NCI-H1092 (cell line): ENCODE measurements at places on chromosomes 4 and X.

DNA sequence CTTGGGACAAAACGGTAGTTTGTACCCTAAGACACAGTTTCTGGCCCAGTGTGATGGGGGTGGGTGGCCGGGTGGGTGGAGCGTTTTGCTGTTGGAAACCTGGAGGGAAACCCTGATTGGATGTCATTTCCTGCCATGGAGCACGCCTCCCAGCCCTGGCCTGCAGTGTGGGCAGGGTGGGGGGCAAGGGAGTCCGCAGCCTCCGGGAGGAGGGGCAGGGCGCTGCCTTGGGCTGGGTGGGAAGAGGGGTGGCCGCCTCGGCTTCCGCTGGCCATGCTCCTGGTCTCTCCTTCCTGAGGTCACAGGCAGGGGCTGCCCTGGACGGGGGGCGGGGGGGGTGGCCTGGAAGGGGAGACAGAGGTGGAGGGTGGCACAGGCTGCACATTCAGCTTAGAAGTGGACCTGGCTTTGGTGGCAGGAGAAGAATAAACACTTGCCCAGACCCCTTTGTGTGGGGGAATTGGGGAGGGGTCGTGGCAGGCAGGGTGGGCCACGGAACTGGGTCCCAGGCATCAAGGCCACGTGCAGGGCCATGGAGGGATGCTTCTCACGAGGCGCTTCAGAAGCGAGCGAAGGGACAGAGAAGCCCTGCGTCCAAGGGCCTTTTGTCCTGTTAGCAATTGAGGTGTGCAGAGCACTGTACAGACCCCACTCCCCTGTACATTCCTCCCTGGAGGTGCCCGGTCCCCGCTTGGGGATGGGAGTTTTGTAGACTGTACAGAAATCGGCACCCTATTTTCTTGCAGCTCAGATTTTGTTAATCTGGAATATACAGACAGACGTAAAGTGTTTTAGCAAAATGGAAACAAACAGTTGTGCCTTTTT lies 6.2 kb downstream of the NAT8L start:
- no peak for DNase-seq

DNA sequence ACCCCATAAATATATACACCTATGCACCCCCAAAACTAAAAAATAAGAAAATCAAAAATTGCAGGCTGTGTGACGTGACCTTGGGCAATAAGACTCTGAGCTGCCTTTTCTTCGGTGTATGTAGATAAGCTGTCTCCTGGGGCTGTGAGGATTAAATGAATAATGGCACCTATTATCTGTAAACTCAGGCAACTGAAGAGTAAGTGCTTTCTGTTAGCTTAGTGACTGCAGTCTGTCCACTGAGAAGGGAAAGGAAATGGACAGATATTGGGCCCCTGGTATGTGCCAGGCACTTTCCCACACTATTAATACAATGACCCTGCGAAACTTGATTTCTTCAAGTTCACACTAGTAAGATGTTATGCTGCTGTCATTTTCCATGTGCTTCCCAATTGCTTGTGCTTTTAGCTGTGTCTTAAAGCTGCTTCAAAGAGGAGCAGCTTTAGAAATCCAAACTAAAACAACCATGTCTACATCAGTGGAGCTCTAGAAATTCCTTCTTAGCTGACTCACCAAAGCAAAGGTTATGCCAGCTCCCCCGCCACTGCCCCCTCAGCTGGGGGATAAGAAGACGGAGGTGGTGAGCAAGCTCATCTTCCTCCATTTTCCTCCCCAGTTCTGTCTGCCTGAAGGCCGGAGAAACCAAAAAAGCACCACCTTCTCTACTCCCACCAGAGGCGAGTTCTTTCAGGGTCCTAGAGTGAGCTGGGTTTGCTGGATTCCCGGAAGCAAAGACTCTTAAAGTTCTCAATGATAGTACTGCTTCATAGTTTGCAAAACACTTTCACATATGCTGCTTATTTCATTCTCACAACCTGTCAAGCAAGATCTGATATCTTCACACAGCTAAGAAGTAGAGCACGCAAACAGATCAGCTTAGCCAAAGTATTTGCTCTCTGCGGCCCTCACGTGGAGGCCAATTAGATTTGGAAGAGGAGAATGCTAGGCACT lies 8.8 kb upstream of the DGAT2L6 start:
- DNase-seq: no peak

GRCh38 chrX:50881028-50881427 lies 29.5 kb upstream of the BMP15 start:
- no peak for DNase-seq

DNA sequence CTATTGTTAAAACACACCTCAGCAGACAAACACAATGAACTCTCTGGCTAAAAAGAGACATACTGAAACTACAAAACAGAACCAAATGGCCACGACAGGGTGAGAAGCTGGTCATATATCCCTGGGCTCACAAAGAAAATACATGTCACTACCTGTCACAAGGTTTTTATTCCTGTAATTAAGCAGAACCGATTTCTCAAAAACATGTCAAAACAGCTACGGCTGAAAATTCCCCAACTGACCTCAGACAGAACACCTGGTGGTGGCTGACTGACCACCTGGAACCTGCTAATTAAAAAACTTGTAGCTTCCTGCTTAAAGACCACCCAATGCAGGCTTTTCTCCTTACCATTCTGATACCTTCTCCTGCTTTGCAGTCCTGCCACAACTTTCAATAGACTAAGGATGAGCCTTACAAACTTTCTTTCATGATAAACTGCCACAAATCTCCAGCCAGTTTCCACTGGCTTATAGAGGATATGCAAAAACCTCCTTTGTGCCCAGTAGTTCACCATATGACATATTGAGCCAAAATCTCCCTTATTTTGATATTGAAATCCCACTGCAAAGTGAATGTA lies 571.9 kb downstream of the SPOCK3 start:
- DNase-seq: no peak

DNA sequence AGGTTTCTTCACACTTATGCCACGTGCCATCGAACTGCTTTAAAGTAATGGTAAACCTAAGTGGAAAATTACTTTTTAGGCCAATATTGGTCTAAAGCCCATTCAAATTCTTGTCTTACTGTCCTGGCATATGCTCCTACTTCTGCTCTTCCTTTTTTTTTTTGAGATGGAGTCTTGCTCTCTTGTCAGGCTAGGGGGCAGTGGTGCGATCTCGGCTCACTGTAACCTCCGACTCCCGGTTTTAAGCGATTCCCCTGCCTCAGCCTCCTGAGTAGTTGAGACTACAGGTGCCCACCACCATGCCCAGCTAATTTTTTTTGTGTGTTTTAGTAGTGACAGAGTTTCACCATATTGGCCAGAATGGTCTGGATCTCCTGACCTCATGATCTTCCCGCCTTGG lies 129.0 kb upstream of the TECRL start:
- no peak for DNase-seq

DNA sequence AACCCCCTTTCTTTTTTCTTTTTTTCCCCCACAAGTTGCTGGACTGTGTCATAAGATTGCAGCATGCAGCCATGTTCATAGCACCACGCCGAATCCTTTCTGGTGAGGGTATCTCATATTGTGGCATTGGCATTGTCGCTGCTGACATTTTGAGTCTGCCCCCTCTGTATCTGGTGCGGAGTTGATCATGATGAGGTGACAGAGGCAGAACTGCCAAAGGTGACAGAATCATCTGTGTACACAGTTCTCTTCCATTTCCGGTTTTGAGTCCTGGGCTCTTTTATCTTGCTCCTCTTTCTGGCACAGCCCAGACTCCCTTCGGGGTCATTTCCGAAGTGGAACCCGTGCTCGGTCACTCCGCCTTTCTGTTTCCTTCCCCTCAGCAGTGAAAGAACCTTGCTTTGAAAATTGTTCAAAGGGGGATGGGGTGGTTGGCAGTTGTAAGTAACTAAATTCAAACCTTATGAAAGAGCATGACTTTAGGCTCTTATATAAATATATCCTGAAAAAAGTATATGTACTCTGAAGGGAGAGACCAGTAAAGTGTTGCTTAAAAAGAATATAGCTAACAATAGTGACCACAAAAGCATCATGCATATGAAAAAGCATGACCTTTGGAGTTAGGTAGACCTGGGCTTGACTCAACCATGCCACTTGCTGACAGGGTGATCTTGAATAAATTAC lies 55.0 kb upstream of the BMP2K start:
- DNase-seq: no peak

- DNase-seq: no peak
Measured at GRCh38 chr4:137067735-137068134, 464.6 kb downstream of the PCDH18 start.

DNA sequence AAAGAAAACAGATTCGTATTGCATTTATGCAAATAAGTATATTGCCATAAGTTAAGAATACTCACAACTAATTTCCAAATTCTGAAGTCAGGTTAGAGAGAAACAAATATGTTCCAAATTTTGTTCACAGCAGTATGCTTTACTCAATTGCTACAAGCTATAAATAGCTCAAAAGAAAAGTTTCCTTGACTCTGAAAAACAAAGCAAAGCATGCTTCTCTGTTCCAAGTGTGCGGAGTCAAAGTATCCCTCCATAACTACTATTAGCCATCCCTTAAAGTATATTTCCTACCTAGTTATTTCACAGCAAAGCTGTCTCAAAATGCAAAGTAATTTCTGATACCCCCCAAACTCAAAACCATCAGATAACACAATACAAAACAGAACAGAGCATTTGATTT lies 47.3 kb downstream of the MGST2 start:
- DNase-seq: no peak

DNA sequence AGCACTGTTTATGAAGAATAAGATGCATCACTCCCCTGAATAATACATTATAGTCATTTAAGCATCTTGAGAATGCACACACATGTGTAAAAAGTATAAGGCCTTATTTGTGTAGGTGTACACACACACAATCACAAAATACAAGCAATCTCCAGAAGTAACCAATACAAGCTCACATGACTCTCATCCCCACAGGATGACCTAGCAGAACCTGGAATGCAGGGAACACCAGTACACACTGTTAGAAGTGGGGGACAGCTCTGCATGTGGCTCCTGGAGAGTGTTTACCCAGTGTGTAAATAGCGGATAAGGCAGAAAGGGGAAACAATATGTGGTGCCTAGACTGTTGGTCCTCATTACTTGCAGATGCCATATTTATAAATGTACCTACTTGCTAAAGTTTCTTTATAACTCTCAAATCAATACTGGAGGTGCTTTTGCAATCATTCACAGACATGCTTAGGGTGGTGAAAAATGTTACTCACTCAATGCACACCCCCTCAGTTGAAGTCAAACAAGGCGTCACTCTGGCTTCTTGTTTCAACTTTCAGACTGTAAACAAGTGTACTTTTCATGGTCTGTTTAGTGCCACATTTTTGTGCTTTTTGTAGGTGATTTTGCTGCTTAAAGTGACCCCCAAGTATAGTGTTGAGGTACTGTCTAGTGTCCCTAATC lies 73.1 kb downstream of the MAGEB17 start:
- DNase-seq: no peak

DNA sequence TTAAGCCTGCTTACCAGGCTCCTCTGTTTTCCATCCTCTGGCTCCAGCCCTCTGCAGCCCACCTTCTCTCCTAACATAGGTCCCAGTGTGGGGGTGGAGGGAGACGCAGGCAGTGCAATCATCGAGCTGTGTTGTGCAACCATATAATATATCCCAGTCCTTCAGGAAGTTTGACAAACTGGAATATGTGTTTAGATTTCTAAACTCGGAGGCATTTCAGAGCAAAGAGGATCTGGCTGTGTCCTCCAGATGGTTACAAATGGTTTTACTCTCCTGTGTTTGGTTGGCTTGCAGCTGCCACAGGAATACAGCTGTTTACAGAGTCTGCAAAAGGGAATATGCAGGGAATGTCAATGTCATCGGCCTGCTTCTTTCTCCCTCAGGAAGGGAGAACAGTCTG lies 195.3 kb upstream of the LNX1 start:
- DNase-seq: no peak

DNA sequence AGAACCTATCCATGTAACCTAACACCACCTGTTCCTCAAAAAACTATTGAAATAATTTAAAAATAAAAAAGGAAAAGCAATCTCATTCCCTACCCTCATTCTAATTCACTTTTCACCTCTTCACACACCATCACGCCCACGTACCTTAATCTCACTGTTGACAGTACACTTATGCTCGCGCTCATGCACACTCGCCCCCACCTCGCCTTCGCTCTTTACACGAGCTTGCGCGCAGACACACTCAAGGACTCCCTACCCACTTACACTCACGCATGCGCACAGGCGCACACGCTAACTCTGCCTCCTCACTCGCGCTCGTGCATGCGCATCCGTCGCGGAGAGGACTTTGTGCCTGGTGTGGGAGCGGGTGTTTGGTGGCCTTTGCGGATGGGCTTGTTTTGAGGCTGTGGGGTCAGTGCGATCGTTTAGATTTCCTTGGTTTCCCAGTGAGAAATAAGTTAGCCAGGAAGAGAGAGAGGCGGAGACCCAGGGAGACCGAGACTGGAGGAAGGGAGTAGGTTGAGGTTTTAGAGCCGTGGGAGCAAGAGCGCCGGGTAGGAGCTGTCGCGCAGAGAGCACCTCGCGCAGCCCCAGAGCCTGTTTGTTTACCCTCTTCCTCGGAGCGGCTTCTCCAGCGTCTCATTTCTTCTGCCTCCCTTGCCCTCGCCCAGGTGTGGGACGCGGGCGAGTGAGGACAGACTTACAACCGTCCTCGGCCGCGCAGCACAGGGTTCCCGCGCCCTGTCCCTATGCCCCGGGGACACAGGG lies 8.1 kb upstream of the GSX2 start:
- DNase-seq: peak; percentile 69

DNA sequence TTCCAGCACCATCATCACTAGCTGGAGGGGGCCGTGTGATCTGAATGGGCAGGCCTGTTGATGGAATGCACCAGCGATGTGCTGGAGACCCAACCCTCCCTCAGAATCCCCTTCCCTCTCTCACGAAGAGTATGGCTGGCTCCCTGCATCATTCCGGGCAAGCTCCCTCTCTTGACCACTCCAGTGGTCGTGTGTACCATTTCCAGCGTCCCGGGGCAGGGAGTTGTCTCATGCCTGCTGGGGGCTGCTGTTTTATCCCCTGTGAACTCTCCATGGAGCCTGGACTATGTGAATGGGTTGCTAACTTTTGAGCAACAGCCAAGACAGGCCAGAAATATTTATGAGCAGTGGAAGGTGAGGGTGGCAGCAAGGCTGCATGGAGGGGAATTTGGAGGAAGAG lies 8.1 kb downstream of the CSAG1 start:
- DNase-seq: no peak

DNA sequence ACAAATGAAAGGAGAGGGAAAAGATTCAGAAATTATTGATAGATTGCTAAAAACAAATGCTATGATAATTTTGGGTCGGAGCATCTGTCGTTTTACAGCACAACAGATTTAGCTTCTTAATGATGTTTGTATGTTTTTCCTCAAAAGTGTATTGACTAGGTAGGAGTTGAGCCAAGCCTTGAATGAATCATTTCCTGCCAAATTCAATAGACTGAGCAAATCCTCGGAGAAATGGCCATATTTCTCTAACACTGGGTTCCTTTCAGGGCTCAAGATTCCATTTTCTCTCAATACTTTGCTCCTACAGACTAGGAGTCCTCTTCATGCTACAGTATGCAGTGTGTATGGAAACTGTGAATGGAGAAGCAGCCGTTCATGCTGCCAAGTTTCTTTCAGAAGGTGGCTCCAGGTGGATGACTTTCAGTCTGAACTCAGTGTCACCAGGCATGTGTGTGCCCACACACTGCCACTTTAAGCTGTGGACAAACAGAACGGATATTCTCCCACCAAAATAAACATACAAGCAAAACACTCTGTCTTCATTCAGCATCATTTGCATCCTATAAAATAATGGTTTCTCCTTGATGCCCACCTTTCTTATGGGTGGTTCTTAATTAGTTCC lies 146.0 kb downstream of the TBL1X start:
- DNase-seq: no peak
